ENCODE measurements at places on chromosomes 7 and 10.

- DNase-seq, result no peak
Observed at GRCh38 chr7:66464059-66464458, 164.6 kb upstream of the KCTD7 start.

DNA sequence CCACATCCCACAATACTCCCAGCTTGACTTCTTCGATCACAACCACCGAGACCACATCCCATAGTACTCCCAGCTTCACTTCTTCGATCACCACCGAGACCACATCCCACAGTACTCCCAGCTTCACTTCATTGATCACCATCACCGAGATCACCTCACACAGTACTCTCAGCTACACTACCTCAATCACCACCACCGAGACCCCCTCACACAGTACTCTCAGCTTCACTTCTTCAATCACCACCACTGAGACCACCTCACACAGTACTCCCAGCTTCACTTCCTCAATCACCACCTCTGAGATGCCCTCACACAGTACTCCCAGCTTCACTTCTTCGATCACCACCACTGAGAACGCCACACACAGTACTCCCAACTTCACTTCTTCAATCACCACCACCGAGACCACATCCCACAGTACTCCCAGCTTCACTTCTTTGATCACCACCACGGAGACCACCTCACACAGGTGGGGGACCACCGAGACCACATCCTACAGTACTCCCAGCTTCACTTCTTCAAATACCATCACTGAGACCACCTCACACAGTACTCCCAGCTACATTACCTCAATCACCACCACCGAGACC is 8.6 kb downstream of the MUC3A start:
- no peak for DNase-seq

DNA sequence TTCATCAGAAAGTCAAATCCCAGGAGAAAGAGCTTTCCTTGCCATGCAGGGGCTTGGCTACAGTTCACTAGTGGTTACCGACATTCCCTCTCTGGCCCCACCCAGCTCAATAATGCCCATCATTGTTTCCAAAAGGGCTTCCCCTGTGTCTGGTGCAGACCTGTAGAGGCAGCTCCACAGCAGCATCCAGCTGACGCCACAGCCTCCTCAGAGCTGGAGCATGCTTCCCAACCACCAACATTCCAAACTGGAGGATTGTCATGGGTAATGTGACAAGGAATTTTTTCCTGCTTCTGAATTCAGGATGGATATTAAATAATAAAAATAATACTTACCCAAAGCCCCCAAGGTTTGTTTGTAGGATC is 77.4 kb downstream of the ZNF365 start:
- DNase-seq, result no peak

GRCh38 chr7:35545831-35546230 is 149.1 kb downstream of the HERPUD2 start:
- DNase-seq, result no peak

DNA sequence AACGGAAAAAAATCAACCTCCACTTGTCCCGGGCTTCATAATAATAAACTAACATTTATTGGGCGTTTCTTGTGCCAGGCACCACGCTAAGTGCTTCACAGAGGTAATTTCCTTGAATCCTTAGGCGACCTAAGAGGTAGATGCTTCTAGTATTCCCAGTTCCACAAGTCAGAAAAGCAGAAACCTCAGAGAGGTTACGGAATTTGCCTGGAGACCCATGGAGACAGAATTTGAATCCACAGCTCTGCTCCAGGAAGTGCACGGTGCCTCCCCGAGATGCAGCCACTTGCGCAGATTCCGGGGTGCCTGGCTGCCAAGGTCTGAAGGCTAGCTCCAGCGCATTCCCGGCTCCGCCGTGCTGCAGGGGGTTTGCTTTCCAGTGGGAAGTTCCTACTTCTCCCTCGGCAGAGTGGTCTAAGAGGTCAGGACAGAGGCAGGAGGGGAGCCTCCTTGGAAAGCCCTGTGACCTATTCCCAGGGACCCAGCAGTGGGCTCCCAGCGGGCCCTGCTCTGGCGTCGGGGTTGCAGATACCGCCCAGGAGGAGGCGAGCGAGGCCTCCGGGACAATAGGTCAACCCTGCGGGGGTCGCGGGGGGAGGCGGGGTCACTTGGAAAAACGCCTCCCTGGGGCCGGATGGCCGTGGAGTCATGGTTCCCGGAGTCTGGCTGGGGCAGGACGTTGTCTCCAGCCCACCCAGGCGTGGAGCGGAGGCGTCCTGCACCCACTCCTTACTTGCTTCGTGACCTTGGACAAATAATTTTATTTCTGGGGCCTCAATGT is 10.1 kb upstream of the NKX2-3 start:
- DNase-seq, result no peak

DNA sequence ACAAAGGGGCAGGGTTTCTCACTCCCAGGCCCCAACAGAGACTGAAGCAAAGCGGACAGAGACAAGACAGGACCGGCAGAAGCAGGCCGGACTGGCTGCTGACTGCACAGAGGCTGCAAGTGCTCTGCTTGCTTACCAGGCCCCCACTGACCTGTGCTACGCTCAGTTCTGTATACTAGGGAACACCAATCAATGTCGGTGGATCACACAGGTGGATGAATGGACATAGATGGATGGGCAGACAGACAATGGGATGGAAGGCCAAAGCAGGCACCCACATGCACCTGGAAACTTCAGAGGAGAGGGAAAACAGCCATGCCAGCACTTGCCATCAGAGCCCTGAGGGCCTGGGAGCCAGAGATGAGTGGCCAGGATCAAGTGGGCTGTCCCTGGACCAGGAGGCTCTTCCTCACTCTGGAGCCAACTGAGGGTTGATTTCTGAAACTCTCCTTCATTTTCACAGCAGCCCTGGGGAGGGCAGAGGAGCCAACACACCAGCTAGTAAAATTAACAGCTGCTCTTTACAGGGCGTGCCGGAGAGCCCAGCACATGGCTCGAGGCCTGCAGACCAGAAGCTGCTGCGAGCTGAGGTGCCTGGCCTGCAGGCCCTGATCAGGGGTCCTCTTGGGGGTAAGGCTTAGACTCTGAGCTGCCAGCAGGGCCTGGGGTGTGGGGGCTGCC is 243.6 kb downstream of the KCNMA1 start:
- DNase-seq, result no peak

GRCh38 chr10:85557077-85557476 is 809.5 kb downstream of the GRID1 start:
- DNase-seq, result no peak
